ENCODE measurements at places on chromosomes 1 and 21.
A peak's percentile ranks its signal among the peaks of the same experiment; 100 is the strongest.

DNA sequence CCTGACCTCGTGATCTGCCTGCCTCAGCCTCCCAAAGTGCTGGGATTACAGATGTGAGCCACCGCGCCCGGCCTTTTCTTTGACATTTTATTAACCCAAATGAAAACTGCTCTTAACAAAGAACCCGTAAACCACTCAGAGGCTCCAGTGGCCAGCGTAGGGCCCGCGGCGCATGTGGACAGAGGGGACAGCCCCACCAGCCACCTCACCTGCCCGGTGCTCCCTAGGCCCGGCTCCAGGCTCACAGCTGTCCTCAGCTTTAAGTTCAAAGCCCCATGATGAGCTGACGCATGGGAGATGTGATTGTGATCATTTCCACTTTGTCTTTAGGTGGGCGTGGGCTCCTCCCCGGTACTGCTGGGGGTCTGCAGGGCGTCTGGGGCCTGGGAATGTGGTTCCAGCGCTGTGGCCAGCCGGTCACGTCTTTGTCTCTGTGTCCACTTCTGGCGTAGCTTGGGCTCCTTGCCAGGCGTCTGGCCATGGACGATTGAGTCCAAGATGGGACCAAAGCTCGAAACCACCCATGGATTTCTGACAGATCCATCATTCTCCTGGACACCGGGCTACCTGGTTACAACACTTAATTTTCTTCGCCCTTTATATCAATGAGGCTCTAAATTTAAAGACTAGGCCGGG lies 6.9 kb downstream of the PRKCZ start:
- no peak for DNase-seq

DNA sequence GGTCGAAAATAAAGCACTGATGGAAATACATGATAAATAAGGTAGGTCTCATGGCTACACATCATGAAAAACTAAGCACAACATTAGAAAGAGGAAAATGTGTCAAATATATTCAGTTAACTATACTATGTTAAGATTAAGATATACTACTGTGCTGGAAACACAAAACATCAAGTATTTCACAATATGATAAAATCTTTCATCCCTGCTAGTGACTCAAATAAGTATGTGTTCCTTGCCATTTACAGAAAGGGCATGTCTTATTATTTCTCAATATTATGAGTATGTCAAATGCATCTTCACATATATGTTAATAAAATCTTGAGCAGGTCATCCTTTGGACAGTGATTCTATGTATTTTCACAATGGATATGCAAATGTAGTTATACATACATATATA lies 1260.1 kb upstream of the ADGRL2 start:
- DNase-seq: no peak

DNA sequence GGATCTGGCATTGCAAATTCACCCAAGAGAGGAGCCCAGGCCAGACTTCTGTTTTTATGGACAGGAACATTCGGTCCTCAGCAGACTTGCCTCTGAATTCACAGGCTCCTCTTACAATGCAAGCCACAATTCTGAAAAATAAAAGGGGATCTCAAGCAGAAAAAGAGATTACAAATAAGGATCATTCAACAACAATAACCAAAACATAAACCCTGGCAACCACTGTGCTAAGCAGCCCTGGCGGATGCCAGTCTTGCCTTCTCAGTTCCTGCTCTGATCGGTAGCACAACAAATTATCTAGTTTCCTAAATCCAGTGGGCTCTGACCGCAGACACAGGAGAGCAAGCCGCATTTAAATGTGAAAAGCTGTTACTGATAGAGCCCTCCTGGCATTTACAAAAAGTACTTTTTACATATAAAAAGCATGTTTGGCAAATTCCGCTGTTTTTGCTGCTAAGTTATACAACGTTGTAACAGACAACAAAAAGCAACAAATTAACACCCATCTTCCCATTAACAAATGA lies 123.4 kb upstream of the FOXD3 start:
- no peak for DNase-seq

DNA sequence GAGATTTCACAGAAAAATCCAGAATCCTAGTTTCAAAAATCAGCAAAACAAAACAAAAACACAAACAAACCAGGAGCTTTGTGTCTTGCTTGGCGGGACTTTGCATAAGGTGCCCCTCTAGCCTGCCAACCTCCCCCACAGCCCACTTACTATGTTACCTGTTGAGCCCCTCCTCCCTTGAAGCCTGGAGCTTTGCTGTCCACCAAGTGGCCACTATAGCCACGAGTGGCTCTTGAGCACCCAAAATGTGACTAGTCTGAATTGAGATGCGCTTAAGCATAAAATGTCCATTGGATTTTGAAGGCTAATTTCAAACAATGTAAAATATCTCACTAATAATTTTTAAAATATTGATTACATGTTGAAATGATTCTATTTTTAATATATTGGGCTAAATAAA lies 12.2 kb downstream of the TFAP2E start:
- DNase-seq: no peak

DNA sequence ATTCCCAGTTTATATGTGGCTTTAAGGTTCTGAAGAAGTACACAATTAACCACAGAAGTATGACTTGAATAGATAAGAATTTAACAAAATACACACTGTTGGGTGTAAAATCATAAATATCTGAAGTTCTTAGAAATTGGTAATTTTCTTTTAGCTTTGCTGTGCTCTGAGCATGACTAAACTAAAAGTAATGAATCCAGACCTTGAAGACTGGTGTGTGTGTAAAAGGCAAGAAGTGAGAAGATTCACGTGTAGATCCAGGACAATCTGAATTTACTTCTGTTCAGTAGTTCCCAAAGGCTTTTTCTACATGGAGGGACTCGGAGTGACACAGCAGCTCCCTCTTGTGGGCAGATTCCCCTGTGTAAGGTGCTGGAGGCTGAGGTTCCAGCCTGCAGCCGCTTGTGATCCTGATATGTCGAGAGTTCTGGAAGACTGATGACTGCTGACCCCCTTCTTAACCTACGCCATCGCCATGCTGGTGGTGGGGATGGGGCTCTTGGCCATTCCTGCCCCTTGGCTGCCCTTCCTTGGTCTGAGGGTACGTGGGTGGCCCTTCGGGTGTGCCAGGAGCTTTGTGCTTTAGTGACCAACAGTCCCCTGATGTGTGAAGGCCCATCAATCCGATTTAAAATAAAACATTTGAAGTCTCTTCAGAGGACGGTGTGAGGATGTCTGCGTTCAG lies 62.7 kb downstream of the ADARB1 start:
- DNase-seq: peak; percentile 37

DNA sequence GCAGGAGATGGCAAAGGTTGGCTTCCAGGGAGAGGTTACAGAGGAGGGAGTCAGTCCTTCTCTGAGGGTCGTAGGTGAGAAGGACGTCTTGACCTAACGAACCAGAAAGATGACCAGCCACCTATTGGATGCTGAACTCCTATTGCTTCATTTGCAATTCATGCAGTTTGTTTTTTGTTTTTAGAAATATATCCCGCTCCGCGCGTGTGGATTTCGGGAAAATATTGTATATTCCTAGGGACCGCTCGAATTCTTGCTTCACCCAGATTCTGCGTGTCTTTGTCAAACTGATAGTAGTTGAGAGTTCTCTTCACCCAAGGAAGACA lies 564 bp downstream of the DISP1 start:
- DNase-seq: no peak

DNA sequence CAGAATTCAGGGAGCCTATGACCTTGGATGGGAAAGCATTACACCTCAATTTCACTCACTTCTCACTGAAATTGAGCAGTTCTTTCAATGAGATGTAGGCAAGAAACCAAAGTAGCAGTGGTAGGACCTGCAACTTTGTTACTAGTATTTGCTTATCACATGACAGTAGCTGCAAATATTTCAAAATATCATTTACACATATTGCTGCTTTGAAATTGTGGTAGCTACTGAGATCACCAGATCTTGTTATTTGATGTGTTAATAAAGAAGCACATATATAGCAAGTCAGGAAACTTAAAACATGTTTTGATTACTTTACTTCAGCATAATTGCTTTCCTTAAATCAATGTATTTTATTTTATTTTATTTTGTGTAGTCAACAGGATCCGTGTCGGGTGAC lies 12.9 kb downstream of the LDLRAD2 start:
- DNase-seq: no peak

- DNase-seq: peak; percentile 30
These were observed 3.8 kb downstream of the ZNF672 start for GRCh38 chr1:248841702-248842395.

DNA sequence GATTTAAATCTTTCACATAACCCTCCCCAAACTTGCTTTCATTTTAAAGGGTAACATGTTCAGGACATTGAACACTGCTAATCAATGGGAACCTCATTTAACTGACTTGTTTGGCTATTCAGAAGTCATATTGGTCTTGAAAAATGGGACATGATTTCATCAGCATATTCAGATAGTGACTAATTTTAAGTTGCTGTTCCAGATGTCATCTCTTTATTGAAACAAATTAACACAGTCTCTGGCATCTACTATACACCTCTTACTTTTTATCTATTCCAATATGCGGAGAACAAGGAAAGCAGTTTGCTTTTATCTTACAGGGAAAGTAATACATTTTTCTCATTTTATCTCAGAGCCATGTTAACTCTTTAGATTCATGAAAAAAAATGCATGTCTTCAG lies 310.1 kb downstream of the S1PR1 start:
- DNase-seq: no peak

GRCh38 chr21:37620401-37620800 lies 253.8 kb downstream of the DYRK1A start:
- no peak for DNase-seq

GRCh38 chr1:28313702-28314546 lies 14.9 kb upstream of the MED18 start:
- no peak for DNase-seq

GRCh38 chr1:64892576-64893573 lies 73.5 kb downstream of the JAK1 start:
- DNase-seq: no peak

DNA sequence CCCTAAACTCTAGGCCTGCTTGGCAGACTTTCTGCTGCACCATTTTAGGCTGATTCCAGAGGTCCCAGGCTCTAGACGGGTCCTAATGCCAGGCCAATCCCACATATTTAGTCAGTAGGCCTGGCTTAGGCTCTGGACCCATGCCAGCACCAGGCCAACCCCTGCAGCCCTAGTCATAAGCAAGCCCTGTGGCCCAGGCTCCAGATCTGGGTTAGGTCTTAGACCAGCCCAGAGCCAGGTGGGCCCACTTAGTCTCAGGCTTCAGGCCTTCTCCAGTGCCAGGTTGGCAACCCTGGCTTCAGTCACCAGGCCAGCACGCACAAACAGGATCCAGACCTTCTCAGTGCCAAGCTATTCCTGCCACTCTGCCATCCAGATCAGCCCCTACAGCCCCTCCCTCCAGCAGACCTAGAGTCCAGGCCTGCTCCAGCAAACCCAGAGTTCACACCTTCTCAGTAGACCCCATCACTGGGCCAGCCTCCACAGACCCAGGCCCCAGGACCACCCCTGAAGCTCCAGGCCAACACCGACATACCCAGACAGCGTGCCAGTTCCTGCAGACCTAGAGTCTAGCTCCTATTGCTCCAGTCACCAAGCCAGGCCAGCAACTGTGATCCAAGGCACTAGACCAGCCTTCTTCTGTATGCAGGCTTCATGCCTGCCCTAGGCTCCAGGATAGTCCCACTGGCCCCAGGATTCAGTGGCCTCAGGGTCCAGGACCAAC lies 467.6 kb downstream of the RWDD3 start:
- DNase-seq: no peak

DNA sequence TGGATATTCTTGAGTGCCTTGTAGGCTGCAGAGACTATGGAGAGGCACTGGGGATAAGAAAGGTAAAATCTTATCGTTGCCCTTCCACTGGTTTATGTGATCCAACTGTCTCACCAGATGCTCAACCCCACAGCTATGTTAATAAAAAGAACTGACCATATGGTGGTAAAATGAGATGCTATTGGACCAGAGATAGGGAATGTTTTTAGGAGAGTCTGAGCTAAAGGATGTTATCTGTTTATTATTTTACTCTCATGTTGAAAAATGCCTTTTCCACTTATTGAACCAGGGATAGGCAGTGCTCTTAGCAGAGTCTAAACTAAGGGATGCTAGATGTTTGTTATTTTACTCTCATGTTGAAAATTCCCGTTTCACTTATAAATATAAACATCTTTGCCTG lies 172.8 kb upstream of the GREM2 start:
- DNase-seq: no peak

- no peak for DNase-seq
These were observed 14.7 kb upstream of the MYOM3 start for GRCh38 chr1:24126672-24127023.

Data from naive thymus-derived CD8-positive, alpha-beta T cell (primary cell).